H1 (cell line): ENCODE measurements at places on chromosomes 2 and 18. TPM values are rescaled to one million over a fixed set of nuclear protein-coding genes. Genes with fewer than 3 reads are reported as not detected.
A peak's percentile ranks its signal among the peaks of the same experiment; 100 is the strongest.

DNA sequence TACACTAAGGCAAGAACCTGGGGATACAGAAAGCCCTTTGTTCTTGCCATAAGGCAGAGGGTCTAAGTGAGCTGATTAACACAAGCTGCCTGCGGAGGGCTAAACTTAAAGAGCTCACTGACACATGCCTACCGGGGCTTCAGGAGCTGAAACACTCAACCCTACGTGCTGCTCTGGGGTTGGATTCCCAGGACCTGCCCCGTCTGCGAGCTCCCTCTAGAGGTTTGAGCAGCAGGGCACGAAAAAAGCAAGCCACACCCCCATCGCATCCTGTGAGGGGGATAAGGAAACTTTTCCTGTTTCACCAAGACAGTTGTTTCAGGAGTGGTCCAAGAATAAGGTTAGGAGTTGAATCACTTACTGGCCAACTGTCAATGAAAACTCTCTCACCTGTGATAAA is 562.1 kb downstream of the TMX3 start:
- peak; percentile 60 for DNase-seq

The GPR35 gene
- 0.29 TPM in 1 of 2 replicates, not detected in the other for total RNA-seq

GRCh38 chr18:3425030-3425429 is 24.9 kb upstream of the TGIF1 start:
- DNase-seq = no peak

DNA sequence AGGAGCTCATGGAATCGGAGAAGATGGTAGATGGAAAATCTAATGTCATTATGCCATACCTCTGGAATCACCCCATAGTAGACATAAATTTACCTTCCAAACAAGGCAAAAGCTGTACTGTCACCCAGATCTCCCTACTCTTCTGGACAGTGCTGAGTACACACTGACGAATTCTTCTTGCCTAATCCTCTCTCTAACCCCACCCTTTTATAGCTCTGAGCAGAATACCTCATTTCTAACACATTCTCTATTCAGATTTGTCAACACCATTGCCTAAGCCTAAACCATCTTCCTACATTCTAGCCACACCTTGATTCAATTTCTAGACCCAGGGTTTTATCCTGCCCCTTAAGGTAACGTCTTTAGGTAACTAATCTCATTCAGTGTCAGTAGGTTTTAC is 321.0 kb upstream of the NRP2 start:
- no peak for DNase-seq

The RGPD3 gene
- total RNA-seq = 0.17 TPM in 1 of 2 replicates, not detected in the other

GRCh38 chr2:202589582-202589949 is 45.2 kb upstream of the FAM117B start:
- no peak for DNase-seq

DNA sequence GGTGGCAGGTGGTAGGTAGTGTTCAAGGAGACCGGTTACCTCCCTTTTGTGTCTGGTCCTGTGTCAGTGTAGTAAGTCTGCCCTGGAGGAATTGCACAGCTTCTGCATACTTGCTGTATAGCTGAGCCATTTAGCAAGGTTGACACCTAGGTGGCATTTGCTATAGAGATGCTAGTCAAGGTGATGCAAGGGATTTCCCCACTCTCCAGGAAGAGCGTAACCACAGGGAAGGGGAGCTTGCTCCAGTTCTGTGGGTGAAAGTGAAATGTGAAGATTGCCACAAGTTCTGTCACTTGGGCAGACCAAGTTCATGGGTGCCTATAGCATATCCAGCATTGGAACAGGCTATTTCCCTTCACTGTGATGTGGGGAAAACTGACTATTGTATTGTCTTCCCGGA is 28.1 kb downstream of the NAT8 start:
- no peak for DNase-seq

The FTCDNL1 gene
- total RNA-seq = 0.61 and 0.97 TPM in 2 replicates

DNA sequence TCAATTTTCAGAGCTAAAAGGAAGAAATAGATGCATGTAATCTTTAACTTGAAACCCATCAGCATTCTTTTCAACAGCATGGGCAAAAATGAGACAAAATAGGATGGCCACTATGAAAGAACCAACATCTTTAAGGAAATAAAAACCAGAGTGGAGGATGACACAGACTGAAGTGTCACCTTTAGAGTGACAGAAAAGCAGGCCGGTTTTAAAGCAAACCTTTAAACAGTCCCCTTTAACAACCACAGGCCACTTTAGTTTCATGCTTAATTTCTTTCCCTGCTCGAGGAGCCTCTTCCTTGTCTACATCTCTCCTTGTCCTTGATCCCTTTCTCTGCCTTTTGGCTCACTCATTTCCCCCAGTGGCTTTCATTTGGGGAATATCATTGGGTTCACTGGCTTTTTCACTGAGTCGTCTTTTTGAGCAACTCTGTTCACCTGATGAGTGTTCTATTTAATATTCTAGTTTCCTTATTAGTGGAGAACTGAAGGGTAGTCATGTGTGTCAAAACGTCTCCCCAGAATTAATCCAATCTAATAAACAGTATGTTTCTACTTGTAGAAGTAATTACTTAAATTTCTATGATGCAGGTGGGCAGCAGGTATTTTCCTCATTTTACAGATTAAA is 72.5 kb downstream of the DOCK10 start:
- no peak for DNase-seq

The TXNDC2 gene
- total RNA-seq = 0.09 TPM in 1 of 2 replicates, not detected in the other

DNA sequence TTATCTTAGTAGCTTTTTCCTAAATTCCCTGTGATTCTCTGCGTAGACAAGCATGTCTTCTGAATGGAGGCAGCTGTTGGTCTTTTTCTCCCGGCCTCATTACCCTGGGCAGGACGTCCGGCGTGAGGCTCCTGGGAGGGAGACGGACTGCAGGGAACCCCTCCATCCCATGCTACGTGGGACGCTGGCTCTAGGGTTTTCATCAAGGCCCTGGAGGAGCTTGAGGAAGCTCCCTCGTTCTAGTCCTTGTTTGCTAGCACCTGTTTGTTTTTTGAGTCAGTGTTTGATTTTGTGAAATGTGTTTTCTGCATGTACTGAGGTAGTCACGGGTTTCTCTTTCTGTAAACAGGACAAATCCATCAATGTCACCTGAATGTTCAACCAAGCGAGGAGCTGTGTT is 99.3 kb upstream of the TMEM18 start:
- no peak for DNase-seq

The ANKRD53 gene
- 0.39 and 0.55 TPM in 2 replicates for total RNA-seq

The CFAP65 gene
- 0.13 and 0.19 TPM in 2 replicates for total RNA-seq

GRCh38 chr2:119158563-119159347 is at the start of gene C1QL2:
Gene C1QL2 (minus strand): TSS chr2:119158751. CDS start chr2:119158269, 482 bp downstream.
- DNase-seq = peak; percentile 74

The PASK gene
- total RNA-seq = 57.3 and 66.1 TPM in 2 replicates

The UGT1A3 gene
- not detected in 2 replicates for total RNA-seq

- DNase-seq = no peak
These were observed 133.4 kb downstream of the VAPA start for GRCh38 chr18:10047237-10047636.
